ENCODE measurements at places on chromosomes 12 and 14. TPM values are rescaled to one million over a fixed set of nuclear protein-coding genes. Genes with fewer than 3 reads are reported as not detected.

The DLGAP5 gene
- 63.1 TPM for total RNA-seq

The IQSEC3 gene
- total RNA-seq, result not detected

The PRR4 gene
- 9.2 TPM for total RNA-seq

The PPM1H gene
- 42.6 TPM for total RNA-seq

The SOAT2 gene
- not detected for total RNA-seq

The ISCU gene
- 157 TPM for total RNA-seq

The BCL11B gene
- not detected for total RNA-seq

The RIN3 gene
- total RNA-seq, result 0.85 TPM

The SLC6A15 gene
- 16.9 TPM for total RNA-seq

The KRT79 gene
- not detected for total RNA-seq

The TSPAN8 gene
- total RNA-seq, result not detected

GRCh38 chr14:102711207-102711606 is 66.0 kb upstream of the TRAF3 start:
- no peak for DNase-seq

DNA sequence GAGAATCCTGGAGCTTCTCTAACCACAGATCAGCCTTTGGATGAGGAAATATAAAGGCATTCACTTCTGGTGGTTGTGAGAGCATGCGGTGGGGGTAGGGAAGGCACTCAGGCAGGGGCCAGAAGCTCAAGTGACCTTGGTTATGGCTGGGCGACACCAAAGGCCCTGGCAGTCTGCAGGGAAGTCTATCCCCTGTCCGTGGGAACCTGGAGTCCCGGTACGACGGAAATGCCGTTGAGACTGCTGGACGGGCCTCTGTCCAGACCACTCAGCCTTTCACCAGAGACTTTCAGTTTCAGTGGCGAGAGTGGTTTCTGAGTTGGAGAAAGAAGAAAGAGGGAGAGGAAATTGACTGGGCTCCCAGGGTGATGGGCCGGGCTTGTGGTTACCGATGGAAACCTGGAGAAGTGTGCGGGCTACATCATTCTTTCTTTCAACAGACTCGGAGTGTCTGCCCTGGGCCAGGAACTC is 20.9 kb downstream of the ISCA2 start:
- no peak for DNase-seq

DNA sequence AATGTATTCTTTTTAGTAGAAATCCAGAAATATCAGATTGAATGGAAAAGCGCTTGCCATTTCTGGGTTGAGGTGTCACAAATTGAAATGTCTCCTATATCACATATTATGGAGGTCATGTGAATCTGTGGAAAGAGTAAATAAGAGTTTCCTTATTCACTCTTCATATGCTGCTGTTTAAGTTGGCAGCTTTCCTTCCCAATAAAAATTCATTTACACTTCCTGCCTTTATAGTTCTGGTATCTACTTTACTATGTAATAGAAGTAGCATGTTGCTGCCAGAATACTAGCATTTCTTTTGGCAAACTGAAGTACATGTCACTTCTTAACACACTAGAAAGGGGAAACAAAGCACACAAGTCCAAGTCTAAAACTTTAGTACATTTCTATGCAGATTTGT is 60.8 kb downstream of the SDR9C7 start:
- no peak for DNase-seq

GRCh38 chr12:129332286-129332685 is 479.0 kb downstream of the GLT1D1 start:
- DNase-seq, result no peak

DNA sequence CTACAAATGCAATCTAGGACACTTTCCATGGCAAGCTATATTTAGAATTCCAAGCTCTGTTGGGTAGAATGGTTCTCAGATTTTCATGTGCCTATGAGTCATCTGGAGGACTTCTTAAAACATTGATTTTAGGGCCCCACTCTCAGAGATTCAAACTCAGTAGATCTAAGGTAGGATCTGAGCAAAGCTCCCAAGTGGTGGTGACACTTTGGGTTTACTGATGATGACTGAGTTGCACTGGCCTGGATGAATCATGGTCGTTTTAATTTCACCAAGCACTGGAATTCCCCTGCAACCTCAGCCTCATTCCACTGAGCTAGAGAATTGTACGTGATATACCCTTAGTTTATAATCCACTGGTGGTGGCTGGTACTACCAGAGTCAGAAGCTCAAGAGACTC is 86.5 kb downstream of the PPM1H start:
- no peak for DNase-seq

GRCh38 chr12:96274331-96274730 is 80.2 kb downstream of the ELK3 start:
- DNase-seq, result no peak

GRCh38 chr12:22268406-22268805 is 66.1 kb downstream of the ST8SIA1 start:
- DNase-seq, result no peak

- DNase-seq, result no peak
Observed at GRCh38 chr12:89134213-89134770, 218.0 kb downstream of the DUSP6 start.

DNA sequence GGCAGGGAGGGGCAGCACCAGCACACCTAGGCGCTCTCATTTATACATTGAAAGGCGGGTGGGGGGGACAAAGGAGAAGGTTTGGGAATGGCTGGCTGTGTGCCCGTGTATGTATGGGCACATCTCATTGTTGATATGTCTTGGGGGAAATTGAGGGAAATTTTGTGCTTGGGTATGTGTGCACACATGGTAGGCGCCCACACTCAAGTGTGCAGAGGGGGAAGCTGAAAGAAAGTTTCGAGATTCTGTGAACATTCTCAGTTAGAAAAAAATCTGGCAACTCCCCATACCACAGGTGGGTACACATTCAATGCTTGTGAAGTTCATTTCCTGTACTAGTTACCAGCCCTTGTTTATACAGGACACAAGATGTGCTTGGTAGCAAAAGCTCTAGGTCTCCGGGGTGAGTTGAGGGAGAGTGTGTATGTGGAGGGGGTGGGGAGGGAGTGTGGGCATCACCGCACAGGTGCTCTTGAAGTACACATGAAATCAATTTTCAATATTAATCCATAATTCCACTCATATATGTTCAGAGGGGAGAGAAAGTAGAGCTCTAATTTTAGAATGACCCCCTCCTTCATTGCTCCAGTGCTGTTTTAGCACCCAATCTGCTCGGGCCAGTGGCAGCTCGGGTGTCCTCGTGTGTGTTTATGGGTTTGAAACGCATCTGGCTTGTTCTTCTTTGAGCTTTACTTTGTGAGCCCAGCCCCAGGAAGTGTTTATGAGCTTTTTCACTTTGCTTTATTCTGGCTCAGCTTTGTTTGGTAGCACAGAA is 286.0 kb downstream of the ZFP36L1 start:
- no peak for DNase-seq

- no peak for DNase-seq
Observed at GRCh38 chr12:9730591-9730990, 2.3 kb downstream of the CLECL1 start.

- no peak for DNase-seq
Observed at GRCh38 chr14:62655166-62655565, 390.1 kb downstream of the KCNH5 start.

DNA sequence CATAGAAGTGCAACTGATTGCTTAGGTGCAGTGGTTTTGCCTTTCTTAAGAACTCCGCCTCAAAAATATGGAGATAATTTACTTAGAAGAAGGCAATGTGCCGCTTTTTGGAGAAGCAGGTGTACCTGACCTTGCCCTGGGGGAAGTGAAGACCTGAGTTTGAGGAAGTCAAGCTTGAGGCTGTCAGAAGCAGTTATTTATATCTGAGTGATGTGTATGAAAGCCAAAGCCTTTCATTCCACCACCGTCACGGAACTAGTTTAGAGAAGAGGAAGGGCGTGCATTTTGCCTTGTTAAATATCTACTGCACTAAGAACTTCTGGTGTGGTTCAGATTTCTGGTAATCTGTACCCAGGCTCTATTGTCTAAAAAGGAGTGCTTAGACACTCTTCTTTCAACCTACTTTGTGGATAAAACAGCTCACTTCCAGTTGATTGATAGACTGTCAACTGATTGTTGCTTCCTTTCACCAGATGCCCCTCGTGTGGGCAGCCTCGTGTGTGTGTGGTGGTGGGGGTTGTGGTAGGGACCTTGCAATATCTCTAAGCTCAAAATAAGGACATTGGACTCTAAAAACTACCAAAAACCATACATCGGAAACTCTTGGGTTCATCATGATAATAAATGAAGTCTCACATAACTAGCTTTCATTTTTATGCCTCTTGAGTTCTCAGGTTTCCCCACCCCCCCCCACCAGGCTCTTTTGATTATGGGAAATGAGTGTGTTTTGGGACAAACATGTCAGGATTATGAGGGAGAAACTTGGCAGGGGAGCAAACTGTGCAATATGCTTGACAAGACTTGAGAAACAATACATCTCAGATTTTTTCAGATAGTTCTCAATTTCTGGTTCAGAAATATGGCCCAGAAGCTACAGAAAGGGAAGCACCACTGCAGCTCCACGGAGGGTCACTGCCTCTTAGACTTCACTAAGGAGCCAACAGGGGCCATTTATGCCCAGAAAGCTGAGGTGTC is 78.6 kb downstream of the ARF6 start:
- no peak for DNase-seq

- peak; percentile 83 for DNase-seq
Observed at GRCh38 chr12:106135781-106136180, 3.0 kb downstream of the NUAK1 start.

GRCh38 chr12:64995816-64996215 is 125.3 kb downstream of the WIF1 start:
- DNase-seq, result no peak

GRCh38 chr12:16606991-16607390 is 1.0 kb upstream of the LMO3 start:
- no peak for DNase-seq

DNA sequence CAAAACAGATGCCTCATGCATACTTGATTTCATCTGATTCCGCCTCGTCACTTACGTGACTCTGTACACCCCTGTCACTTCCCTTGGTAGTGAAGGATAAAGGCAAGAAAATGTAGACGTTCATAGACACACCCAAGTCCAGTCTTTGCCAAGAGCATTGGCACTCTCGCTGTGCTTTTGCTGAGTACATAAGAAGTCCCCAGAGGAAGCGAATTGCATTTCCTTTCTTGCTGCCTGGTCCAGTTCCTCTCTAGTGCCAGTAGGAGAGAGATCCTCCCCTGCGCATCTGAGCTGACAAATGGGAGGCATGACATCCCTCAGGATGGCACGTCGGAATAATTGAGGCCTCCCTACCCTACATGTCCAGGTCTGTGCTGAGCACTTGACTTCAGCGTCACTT is 21.3 kb upstream of the RIN3 start:
- no peak for DNase-seq

GRCh38 chr12:3667485-3667884 is 85.4 kb downstream of the CRACR2A start:
- DNase-seq, result peak; percentile 20

GRCh38 chr12:4825011-4825858 is 84.5 kb upstream of the KCNA1 start:
- no peak for DNase-seq

DNA sequence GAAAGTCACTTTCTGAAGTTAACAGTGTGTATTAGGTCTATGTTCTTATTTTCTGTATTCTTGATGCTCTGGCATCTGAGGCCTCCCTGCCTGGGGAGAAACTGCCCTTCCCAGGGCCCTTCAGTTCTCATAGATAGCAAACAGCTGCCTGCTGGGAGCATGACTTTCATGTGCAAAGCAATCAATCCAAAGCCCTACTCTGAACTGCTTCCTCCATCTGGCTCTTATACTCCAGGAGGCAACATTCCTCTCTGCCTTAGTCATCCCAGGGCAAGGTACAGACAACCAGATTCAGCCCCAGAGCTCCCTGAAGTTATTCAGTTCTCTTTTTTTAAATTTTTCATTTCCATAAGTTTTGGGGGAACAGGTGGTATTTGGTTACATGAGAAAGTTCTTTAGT is 41.7 kb upstream of the RIN3 start:
- no peak for DNase-seq

- no peak for DNase-seq
Observed at GRCh38 chr12:109952160-109952858, 43.9 kb downstream of the GIT2 start.

- no peak for DNase-seq
Observed at GRCh38 chr14:94761997-94762377, 7.9 kb downstream of the GSC start.

- no peak for DNase-seq
Observed at GRCh38 chr14:81432219-81432661, 32.1 kb upstream of the STON2 start.

DNA sequence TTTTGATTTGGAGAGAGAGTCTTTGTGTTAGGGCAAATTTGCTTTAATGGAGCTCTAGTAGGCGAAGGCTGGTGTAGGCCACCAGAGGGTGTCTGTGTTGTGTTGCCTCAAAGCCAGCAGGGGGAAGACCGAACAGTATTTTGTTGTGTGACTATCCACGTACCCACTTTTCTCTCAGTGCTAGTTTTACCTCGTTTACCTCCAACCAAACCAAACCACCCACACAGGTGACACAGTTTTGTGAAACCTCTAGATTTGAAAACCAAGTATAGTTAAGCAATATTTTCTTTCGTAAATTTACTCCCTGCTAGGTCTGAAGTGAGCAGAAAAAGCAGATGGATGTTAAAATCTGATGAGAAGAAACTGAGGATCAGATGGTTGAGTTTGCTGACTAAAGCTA is 36.3 kb upstream of the NPFF start:
- peak; percentile 88 for DNase-seq

DNA sequence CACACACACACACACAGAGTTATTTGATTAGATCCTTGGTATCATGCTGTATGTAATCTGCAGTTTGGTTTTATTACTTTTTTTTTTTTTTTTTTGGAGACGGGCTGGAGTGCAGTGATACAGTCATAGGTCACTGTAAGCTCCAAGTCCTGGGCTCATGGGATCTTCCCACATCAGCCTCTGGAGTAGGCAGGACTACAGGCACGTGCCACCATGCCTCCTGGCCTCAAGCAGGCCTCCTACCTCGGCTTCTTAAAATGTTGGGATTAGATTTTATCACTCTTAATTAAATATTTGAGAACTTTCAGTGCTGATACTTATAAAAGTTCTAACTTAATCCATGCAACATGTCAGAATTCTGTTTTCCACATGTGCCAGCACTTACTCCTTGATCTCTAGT is 31.3 kb upstream of the PSEN1 start:
- no peak for DNase-seq

GRCh38 chr14:106209755-106210154 is 683.4 kb downstream of the TMEM121 start:
- no peak for DNase-seq

GRCh38 chr14:101024686-101025085 is 121.2 kb upstream of the RTL1 start:
- DNase-seq, result no peak

DNA sequence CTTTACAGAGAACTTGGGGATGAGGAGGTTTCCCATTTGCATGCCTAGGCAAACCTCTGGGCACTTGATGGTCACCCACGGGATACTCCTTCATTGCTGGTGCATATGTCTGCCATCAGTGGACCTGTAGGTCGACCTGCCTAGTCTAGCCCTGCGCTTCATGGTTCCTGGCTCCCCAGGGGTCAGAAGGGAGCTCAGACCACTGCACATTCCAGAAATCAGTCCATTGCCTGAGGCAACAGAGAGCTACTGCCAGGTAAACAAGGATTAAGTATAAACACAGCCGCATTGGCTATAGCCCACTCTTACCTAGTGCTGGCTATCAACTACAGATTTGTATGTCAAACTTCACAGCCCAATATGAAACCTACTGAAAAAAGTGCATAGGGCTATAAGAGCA is 476.4 kb downstream of the SOX5 start:
- no peak for DNase-seq

All from G401 (cell line).